ENCODE measurements at places on chromosomes 1 and 21.
A peak's percentile ranks its signal among the peaks of the same experiment; 100 is the strongest.

- DNase-seq: no peak
These were observed 962.0 kb downstream of the PLA2G4A start for GRCh38 chr1:187790724-187791123.

DNA sequence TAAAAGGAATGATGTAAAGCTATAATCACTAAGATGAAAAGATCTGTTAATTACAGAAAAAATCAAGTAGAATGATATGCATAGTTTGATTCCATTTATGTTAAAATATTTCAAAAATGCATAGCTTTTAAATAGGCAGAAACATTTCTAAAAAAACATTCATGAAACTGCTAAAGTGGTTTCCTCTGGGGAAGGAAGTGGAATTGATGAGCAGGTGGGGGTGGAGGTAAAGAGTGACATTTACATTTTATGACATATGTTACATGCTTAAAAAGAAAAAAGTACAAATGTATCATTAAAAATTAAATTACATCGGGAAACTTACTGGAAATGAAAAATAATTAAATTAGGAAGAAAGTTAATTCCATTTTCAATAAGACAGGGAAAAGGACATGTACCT, 42.8 kb upstream of the JAK1 start:
- DNase-seq: no peak

DNA sequence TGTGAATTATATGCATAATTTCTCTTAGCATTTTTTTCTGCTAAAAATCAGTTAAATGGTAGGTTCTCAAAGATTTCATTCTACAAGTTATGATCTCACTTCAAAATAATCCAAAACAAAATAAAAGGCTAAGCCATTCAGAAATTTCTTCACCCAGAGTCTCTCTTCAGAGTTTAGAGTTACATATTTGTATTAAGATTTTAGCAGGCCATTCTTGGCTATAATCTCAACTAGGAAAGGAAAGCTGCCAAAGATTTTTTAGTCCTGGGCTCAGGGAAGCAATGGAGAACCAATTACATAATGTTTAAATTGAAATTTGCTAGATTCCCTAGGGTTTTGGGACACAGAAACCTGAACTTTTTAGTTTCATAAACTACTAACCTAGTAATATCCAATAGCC, 245.0 kb downstream of the USH2A start:
- DNase-seq: no peak

- no peak for DNase-seq
These were observed 163.9 kb downstream of the ST6GALNAC5 start for GRCh38 chr1:77031106-77031662.

DNA sequence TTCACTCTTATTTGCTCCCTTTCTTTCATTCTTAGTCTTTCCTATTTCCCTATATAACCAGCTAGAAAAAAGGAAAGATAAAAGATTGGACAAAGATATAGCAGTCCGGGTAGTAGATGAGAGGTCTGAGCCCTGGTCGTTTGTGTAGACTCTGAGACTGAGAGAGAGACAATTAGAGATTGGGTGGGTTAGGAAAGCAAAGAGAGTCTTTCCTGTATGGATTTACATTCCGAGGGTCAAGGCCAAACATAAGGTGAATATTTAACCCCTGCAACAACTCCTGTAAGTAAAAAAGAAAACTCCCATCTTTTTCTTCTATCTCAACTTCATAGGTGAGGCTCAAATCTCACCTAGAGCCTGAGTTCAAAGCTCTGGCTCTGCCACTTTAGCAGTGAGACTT, 218.0 kb upstream of the FGGY start:
- DNase-seq: no peak

DNA sequence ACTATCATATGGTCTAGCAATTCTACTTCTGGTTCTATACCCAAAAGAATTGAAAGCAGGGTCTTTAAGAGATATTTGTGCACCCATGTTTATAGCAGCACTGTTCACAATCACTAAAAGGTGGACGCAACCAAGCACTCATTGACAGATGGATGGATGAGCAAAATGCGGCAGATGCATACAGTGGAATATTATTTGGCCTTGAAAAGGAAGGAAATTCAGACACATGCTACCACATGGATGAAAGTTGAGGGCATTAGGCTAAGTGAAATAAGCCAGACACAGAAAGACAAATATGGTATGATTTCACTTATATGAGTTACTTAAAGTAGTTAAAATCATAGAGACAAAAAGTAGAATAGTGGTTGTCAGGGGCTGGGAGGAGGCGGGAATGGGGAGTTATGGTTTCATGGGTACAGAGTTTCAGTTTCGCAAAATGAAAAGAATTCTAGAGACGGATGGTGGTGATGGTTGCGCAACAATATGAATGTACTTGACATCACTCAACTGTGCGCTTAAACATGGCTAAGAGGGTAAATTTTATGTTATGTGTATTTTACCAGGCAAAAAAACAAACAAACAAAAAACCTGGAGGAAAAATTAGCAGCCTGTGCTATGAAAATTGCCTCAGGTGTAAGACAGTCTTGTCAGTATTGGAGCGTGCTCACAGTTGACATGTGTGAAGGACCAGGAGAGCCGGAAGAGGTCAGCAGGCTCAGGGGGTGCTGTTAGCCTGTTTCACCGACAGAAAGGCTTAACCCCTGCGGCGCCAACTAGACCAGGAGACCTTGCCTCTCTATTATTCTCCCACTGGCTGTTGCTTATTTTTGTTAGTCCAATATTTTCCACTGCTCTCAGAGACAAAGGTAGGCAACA, 26.5 kb downstream of the CD247 start:
- peak; percentile 55 for DNase-seq

DNA sequence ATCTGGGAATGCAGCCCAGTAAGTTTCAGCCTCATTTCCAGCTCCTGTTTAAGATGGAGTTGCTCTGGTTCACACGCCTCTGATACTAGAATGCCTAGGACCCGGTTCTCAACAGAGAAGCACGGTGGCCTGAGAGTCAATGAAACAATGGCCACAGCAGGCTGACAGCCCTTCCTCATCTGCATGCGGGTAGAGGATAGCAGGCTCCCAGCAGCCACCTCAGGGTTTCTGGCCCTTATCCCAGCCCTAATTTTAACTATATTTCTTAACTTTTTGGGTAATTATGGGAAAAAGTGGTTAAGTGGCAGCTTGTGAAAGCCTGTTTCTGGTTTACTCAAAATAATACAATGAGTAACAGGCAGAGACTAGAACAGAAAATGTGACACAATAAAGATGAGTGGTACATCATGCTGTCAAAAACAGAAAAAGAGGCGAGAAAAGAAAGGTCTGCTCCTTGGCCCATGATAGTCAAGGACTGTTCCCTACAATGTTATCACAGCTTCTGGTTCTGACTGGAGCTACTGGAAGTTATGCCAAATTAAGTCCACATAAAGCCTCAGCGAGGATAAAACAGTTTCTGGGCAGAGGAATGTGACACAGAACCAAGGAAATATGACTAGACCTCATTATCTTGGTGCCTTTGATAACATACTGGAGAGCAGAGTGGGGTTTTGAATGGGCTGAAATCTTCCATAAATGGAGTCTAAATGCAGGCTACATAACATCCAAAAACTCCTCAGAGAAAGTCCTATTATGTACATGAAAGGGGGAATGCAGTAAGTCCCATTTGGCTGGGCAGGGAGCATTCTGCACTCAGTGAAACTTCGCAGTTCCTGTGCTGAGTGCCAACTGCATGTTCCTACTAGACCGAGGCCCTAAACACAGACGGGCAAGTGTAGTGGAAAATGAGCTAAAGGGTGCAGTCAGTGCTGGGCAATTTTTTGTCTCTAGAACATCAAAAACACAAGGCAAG, 92.1 kb downstream of the NIBAN1 start:
- no peak for DNase-seq

GRCh38 chr1:205275133-205275532, 46.4 kb downstream of the NUAK2 start:
- peak; percentile 58 for DNase-seq

DNA sequence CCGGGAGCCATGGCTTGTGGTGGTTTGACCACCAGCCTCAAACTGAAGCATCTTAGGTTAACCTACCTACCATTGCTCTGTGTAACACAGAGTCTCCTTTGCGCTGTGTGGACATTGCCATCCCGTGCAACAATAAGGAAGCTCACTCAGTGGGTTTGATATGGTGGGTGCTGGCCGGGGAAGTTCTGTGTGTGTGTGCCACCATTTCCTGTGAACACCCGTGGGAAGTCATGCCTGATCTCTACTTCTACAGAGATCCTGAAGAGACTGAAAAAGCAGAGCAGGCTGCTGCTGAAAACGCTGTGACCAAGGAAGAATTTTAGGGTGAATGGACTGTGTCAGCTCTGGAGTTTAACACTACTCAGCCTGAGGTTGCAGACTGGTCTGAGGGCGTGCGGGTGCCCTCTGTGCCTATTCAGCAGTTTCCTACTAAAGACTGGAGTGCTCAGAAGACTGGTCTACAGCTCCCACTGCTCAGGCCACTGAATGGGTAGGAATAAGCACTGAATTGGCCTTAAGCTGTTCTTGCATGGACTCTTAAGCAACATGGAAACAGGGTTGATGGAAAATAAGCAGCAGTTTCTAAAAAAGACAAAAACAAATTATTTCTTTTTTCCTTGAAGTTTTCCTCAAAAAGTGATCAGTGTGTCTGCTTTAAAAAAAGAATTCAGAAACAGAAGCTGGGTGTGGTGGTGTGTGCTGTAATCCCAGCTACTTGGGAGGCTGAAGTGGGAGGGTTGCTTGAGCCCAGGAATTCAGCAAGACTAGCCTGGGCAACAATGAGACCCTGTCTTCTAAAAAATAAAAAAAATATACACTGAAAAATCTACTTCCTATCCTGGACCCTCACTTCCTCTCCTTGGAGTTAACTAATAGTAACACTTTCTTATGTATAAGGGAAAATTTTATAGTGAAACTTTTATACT, 14.6 kb downstream of the CEP350 start:
- DNase-seq: no peak

DNA sequence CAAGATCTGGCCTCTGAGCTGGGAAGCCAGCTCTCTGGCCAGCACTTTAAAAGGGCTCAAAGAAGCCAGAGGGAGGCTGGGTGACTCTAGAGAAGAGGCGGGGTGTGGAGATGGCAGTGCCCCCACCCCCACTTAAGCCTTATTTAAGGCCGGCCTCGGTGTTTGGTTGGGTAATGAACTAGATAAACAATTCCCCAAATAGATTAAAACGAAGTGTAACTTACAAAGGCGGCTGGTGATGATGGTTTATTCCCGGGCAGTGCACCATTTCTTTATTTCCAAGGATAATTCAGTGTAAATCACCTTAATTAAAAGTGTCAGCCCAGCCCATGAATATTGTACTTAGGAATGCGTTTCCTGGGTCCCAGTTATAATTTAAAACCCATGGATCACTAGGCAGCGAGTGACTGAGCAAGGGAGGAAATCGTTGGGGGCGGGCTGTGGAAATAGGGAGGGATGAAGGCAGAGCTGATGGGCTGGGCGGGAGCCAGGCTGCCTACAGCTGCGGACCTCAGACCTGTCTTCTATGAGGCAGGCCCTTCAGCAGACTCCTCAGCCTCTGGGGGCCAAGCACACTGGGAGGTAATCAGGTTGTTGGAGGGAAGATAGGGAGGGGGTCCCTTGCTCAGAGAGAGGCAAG, 54.9 kb downstream of the TMEM53 start:
- no peak for DNase-seq

DNA sequence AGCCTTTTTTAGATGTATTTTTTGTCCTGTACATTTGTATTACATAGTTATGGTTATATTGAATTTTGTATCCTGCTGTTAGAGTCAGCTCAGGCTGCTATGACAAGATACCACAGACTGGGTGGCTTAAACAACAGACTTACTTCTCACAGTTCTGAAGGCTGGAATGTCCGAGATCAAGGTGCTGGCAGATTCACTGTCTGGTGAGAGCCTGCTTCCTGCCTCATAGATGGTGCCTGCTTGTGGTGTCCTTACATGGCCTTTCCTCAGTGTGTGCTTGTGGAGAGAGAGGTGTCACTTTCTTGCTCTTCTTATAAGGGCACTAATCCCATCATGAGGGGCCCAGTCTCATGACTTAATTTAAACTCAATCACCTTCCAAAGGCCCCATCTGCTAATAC, 23.1 kb upstream of the MYSM1 start:
- DNase-seq: no peak

- DNase-seq: no peak
These were observed 25.8 kb downstream of the DHCR24 start for GRCh38 chr1:54861070-54861761.

DNA sequence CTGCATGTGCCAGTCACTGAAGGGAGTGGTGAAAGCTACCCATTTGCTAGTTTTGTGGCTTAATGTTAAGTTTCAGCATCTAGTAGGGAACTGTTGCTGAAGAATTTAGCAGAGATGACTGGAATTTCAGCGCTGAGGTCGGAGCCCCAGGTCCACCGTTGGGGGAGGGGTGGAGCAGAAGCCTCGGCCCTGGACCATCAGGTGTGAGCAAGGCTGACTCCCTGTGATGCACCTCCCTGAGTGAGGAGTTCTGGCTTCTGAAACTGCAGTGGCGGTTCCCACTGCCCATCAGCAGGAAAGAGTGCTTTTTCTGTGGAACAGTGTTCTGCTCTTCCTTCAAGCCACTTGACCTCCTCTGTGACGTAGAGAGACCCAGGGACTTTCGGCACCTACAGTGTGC, 1.3 kb downstream of the NOS1AP start:
- DNase-seq: no peak

DNA sequence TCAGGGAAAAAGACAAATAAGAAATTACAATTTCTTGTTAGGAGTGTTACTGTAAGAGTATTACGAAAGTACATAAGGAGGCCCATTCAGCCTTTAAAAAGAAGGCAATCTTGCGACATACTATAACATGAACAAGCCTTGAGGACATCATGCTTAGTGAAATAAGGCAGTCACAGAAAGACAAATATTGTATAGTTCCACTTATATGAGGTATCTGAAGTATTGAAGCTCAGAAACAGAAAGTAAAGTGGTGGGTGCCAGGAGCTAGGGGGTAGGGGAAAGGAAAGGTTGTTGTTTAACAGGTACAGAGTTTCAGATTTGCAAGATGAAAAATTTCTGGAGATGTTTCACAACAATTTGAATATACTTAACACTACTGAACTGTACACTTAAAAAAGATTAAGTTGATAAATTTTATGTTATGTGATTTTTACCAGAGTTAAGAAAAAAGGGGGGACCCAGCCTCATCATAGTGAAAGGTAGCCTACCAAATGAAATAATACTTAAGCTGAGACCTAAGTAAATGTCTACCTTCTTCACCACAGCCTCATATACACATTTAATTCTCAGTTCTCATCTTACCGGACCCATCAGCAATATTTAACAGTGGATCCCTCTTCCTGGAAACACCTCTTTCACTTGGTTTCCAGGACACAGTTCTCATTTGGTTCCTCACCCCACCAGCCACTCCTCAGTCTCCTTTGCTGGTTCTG, 19.5 kb downstream of the USP24 start:
- DNase-seq: no peak

- DNase-seq: no peak
These were observed 156.5 kb downstream of the HIVEP3 start for GRCh38 chr1:41762251-41762650.

- DNase-seq: peak; percentile 39
These were observed 3.7 kb downstream of the TCHH start for GRCh38 chr1:152111515-152111968.

DNA sequence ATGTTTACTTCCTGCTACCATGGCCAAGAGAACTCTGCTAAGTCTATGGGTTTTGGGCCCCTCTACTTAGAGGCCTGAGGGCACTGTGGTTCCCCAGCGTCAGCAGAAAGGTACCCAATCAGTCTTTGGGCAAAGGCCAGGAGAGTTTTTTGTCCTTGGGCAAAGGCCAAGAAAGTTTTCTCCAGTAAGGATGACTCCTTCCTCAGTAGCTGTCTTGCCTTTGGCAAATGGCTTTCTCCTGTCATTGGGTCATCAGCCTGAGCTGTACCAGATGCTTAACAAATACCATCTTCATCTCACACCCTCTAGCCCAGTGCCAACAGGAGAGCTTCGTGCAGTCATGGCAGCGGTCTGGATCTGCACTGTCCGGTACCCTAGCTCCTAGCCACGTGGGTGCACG, 199.3 kb upstream of the TMEM51 start:
- no peak for DNase-seq

Measured in activated T-cell treated with anti-CD3 and anti-CD28 coated beads, Interleukin-2, amount 50 U/mL, for 1 hour (primary cell).